ENCODE measurements at places on chromosomes 3 and 15.

DNA sequence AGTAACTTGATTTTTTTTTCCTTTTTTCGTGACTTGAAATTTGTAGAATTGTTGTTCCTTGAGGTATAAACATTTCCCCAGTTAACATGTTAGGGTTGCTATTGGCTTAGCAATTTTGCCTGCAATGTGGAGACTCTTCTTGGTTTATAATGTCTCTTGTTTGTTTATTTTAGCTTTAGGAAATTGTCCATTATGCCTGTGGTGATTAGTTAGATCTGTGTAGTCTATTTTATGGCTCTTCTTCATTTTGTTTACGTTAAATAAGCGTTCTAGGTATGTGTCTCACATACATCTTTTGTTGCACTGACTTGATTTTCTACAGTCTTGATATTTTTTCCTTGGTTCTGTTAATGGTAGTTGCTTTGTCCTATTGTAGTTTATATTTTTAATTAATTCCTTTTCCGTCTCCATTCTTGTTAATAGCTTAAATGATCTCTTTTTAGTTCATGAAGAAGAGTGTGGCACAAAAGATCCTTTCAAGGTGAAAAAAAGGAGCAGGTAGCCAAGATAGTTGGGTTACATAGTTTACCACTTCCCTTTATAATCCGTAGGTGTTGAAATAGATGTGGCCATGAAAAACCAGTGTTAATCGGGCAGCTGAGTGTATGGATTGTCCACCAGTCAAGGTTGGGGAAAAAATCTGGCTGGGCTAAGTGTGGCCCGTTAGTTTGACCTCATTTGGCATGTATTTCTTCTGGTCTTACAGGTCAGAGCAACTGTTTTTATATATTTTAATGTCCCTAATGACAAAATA lies 12.1 kb downstream of the IQGAP1 start:
- DNase-seq, result no peak

DNA sequence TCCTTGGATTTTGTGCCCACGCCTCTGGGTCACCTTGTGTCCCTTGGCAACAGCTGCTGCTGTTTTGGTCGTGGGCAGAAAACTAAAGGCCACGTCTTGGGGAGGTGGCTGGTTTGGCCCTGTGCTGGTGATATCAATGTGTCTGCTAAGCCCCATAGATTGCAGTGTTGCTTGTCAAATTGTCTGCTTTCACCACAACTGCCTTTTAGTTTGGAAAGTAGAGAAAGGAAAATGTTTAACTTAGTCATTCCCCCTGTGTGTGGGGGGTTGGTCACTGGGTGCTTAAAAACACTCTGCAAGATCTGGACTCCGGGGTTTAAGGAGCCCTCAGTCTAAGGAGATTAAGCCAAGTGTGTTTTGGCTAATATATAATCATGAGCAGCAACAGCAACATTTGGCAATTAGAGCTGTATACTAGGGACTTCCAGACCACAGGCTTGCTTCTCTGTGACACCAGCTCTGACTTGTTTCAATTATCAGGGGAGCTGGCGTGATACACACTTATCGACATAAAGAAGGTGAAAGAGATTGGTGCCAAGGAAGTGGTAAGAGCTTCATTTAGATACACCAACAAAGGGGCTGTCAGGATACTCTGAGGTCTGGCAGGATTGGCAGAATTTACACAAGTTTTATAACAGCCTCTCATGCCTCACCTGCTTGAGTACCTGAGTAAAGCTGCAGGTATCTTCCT lies 3.5 kb downstream of the SMAD3 start:
- DNase-seq, result no peak

GRCh38 chr15:80456517-80457492 lies 52.6 kb downstream of the ARNT2 start:
- no peak for DNase-seq

DNA sequence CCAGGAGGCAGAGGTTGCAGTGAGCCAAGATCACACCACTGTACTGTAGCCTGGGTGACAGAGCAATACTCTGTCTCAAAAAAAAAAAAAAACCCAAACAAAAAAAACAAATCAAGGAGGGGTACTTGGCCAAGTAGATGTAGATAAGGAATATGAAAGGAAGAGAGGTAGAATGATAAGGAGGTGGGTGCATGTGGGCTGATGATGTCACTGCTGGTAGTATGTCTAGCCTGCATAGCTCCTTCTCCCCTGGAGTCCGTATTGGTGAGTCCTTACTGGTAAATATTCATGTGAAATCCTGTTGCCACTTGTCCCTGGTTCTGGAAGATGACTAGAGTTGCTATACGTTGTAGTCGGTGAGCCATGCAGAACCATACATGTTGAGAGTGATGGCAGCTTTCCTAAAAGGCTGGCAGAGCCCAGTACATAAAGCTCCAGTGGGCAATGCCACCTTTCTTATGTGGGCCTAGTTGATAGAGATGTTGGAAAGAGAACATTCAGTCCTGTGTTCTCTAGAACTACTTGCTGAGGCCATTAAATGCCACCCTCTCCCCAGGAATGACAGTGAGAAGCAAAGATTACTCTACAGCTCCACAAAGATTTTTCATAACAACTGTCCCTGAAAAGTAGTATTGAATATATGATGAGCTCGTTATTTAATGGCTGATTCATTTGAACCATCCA lies 11.0 kb downstream of the KAT2B start:
- DNase-seq, result no peak

DNA sequence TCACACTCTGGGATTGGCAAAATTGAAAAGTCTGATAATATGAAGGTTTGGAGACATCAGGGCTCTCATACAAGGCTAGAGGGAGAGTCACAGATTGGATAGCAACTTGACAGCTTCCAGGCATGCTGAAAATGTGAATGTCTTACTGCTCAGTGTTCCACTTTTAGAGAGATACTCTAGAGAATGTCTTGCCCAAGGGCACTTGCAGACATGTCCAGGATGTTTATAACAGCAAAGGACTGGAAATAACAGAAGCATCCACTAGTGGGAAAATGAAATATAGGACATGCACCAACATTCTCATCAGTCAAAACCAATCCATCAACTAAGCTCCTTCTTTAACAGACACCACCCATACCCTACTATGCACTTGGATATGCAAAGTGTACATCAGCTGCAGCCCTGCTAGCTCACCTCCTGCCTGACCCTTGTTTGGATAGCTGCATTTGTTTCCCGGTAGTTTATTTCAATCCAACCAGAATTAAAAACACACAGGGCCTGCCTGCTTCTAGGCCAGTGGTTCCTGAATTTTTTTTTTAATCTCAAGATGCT lies 101.6 kb upstream of the ARHGEF3 start:
- DNase-seq, result no peak

DNA sequence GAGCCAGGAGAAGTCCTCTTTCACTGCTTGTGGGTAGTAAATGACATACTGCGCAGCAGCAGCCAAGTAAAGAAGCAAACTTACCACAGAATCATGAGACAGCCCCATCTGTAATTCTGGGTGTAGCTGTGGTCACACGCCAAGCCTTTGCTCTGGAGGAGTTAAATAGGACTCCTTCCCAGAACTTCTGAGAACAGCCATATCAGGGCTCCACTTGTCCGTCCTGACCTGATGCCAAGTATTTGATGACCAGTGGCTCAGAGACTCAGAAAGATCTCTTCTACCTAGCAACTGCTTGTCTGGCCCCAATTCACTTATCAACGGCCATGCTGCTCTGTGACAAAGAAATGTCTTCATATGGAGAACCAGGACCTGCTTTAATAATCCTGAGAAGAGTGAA lies 20.6 kb upstream of the GOLIM4 start:
- DNase-seq, result no peak

- no peak for DNase-seq
Measured at GRCh38 chr3:130939753-130940152, 45.9 kb downstream of the ATP2C1 start.

- DNase-seq, result no peak
Measured at GRCh38 chr3:81295906-81296577, 465.4 kb downstream of the GBE1 start.

DNA sequence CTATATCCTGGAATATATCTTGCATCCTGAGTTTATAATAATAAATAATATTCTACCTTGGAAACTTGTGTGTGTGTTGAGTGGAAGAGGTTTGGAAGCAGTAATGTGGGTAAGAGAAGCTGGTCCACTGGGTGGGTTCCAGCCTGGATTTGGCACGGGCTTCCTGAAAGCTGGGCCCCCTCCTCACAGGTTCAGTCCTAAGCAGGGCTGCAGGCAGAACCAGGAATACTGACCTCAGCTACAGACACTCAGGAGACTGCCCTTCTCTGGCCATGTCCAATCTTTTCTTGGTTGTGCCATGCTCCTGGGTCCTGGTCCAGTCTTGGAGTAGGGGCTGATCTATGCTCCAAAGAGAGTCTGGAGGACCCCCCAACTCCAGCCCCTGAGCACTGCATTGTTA lies 4.5 kb downstream of the MYD88 start:
- DNase-seq, result no peak

- no peak for DNase-seq
Measured at GRCh38 chr3:50167069-50167840, 12.1 kb downstream of the SEMA3F start.

DNA sequence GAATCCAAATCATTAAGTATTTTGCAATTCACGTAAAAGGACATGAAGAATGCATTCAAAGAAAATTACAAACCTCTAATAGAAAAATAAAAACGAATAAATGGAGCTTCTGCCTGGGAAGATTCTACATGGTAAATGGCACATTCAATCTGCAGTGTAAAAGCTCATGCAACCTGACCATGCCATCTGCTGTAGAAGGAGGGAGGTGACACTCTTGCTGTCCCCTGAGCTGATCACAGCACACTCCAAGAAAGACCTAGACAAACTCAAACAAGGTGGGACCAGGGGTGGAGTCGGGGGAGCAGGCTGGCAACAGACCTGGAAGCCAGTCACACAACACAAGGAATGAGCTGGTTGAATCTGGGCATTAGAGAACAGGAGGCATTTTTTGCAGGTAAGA lies 101.8 kb downstream of the BDH1 start:
- DNase-seq, result peak; percentile 58

GRCh38 chr3:16704941-16705340 lies 99.7 kb upstream of the DAZL start:
- no peak for DNase-seq

- DNase-seq, result peak; percentile 73
Measured at GRCh38 chr3:72155391-72156064, 370.6 kb upstream of the PROK2 start.

DNA sequence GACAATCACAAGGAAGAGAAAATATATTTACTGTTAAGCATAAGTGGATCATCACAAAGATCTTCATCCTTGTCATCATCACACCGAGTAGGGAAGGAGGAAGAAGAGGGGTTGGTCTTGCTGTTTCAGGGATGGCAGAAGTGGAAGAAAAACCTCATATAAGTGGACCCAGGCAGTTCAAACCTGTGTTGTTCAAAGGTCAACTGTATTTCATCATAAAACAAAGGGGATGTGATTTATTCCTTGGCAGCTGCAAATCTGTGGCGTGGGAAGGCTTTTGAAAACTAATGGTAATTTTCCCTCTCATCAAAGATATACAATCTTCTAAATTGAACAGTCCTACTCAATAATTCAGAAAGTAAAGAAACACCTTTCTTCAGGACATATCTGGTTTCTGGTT lies 129.9 kb upstream of the ABI3BP start:
- DNase-seq, result no peak
